ENCODE measurements at places on chromosomes 3 and 15.

GRCh38 chr3:180789774-180790173 is 110.5 kb upstream of the CCDC39 start:
- no peak for DNase-seq

- DNase-seq, result peak; percentile 89
Measured at GRCh38 chr3:50320853-50321335, 1.7 kb downstream of the HYAL2 start.

- no peak for DNase-seq
Measured at GRCh38 chr3:137926991-137927390, 83.0 kb upstream of the CLDN18 start.

DNA sequence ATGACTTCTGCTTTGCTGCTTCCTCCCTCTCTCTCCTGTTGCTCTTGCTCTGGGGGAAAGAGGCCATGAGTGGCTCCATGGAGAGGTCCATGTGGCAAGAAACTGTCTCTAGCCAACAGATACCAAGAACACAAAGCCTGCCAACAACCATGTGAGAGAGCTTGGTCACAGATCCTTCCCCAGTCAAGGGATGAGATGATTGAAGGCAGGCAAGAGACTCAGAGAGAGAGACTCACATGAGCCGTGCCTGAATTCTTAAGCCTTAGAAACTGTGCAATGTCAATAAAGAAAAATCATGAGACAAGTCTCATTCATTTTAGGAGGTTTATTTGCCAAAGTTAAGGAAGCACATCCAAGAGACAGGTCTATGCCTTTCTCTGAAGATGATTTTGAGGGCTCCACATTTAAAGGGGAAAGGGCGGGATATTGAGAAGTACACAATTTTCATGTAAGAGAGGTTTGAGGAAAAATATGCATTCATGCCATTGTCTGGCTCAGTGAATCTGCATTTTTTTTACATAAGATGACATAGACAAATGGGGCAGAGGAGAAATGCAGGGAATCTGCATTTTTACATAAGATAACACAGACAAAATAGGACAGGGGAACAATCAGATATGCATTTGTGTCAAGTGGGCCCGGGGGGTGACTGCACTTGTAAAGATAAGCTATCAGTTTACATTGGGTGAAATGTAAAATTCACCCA is 59.5 kb upstream of the SUCLG2 start:
- peak; percentile 2 for DNase-seq

DNA sequence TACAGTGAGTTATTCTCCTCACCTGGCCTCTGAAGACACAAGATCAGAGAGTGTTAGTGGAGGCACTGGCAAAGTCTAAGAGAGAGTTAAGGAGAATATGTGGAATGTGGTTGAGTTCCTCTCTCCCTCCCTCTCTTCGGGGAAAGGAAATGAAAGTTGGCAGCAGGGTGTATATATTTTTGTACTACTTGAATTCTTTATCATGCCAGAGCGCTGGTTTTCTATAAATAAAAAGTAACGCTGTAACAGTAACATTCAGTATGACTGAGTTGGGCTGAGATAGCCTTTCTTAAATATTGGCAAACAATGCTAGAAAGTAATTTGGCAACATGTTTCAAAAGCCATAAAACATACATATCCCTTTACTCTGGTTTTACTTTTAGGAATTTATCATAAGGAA is 77.5 kb upstream of the TNFAIP8L3 start:
- peak; percentile 5 for DNase-seq

DNA sequence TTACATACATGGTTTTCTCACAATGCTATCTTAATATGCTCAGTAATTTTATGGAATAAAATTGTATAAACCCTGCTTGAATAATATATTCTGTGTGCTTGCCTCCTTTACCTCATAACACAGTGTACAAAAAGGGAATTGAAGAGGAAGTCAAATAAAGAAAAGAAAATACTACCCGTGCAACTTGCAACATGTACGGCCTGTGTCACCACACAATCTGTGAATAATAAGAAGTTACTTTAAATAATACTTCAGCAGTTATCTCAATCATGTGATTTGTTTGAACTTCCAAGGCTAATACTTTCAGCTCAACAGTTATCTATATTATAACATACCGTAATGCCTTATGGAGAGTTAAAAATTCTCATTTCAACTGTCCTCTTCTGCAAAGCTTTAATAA is 58.1 kb upstream of the SATB1 start:
- DNase-seq, result no peak

GRCh38 chr3:120846073-120846472 is 61.9 kb upstream of the STXBP5L start:
- DNase-seq, result no peak

DNA sequence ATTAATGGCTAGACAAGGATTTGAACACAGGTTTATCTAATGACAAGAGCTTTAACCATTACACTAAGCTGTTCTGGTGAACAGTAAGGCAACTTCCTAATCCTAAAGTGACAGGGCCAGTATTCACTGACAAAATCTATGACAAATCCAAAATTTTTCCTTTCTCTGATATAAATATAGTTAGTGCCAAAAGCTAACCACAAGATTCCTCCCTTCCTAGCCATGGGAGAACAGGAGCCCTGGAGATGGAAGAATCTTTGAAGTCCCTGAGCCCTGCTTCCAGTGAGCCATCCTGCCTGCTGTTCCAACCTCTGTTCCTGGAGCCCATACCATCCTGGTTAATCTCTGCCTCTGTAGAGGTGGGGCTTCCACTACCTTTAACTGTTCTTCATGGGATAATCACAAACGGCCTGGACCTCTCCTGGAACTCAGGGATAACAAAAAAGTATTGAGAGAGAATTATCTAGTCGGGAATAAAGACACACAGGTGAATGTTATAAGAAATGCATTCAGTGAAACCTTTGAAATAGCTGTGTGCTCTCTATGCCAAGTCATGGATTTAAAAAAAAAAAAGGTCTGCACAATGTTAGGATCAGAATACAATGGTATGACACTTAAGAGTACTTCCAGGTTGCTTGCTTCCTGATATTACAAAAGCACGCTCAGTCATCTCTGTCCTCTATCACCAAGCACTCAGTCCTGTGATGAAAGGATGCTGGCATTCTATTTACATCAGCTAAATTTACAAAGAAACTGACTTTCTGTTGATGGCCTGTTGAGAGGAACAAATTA is 235.8 kb downstream of the SUCLG2 start:
- no peak for DNase-seq

DNA sequence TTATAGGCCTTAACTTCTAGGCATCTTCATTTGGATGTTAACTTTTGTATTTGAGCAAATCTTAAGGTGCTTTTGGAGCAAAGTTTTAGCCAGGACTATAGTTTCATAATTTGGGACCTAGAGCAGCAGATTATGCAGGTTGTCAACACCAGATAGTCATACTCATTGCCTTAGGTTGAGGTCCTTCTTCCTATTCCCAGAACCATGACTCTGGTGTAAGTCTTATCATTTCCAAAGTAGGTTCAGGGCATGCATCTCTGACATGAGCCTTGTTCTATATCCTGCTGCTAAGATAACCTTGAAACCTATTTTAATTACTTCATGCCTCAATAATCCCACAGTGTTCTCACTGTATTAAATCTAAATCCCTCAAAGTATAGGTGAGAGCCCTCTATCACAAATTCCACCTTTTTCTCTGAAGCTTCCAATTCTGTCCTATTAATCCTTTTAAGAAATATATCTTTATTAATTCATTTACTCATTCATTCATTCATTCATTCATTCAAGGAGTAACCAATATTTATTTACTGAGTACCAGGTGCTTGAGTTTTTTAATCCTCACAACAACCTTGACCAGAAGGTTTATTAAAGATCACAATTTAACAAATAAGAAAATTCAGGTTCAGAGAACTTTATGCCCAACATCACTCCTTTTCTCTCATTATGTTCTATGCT is 2.7 kb upstream of the FNDC3B start:
- DNase-seq, result no peak

DNA sequence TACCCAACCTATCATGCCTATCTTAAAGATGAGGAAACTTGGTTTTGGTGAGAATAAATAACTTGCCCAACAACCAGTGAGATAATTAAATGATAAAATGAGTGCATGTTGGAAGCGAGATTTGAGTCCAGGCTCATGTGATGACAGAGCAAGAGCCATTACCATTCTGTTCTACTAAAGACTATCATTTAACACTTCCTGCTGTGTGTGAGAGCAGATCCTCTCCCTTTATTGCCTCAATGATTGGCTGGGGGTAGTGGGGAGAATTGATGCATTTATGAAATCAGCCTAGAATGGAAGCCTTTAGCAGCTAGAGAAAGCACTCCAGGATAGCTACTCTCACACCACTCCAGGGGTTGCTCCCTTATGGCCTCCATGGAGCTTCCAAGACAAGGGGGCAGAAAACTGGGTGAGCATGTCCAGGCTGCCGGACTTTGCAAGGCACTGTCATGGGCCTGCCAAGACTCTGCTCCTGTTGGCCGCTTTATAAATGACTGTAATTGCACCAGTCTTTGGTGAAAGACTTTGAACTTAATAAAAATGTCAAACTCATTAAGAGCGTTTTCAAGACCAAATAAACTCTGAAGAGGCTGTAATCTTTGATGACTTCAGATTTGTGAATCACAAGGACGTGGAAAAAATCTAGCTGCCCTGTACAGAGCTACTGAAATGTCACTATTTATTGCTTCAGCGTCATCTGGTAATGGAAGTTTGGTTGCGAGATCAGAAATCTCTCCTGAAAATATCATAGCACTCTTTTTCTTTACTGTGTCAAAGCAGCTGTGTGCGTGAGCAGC is 209.1 kb upstream of the NR2E3 start:
- DNase-seq, result no peak

GRCh38 chr3:48112813-48113212 is 75.4 kb downstream of the CDC25A start:
- DNase-seq, result no peak
